Astrocyte of the hippocampus (primary cell): ENCODE measurements at places on chromosomes 4 and X.

DNA sequence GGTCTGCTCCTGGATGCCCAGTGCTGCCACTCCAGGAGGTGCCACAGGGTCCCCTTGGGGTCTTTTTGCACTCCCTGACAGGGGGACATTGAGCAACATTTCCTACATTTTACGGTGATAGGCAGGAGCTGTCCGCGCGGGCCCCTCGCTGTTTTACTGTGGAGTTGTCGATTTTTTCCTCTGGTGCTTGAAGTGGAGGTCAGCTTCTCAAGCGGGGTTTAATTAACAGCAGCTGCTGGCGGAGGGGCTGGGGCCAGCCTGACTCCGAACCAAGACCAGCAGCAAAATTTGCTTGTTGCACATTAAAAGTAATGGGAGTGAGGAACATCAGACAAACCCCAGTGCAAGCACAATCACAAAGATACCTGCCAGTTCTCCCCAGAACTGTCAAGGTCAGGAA lies 13.2 kb upstream of the SH3TC1 start:
- no peak for DNase-seq

DNA sequence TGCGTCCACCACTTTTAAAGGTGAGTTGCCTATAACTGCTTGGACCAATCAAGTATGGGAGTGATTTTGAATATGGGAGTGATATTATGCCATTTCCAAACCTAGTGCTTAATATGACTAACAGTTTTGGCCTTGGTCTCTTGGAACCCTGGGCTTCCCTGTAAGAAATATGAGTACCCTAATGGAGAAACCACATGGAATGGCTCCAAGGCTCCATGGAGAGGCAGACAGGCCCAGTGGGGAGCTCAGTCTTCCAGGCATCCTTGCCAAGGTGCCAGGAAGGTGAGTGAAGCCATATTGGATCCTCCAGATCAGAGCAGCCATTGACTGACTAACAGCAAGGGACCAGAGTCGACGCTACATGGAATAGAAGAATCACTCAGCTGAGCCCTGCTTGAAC lies 53.2 kb downstream of the MAML3 start:
- DNase-seq, result no peak

GRCh38 chrX:119729408-119730201 lies 28.8 kb upstream of the SOWAHD start:
- peak; percentile 66 for DNase-seq

DNA sequence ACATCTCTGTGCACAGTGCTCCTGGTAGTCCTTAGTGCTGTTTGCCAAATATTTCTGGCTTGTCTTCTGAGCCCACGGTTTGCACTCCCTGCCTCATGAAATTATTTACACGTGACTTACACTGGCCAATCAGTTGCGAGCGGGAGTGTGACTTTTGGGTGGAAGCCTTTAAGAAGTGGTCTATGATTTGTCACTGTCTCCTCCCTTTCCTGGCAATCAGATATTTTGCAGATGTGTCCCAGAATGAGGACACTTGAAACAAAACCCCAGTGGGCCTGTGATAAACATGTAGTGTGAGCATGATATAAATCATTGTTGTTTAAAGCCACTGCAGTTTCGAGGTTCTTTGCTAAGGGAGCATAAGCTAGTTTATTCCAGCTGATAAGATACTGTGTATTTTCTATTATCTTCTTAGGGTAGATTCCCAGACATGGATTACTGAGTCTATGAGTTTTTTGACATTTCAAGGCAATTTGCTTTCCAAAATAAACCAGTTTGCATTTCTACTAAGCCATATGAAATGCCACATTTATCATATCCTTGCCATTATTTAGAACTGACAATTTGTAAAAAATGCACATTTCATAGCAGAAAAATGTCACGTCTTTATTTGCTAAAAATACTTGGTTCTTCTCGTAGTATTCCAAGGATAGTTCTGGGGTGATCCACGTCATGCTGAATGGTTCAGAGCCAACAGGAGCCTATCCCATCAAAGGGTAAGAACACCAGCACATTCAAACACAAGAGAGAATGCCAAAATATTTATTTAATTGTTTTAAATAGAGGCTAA lies 12.0 kb downstream of the BST1 start:
- DNase-seq, result peak; percentile 66

- no peak for DNase-seq
These were observed 799 bp downstream of the XPNPEP2 start for GRCh38 chrX:129739578-129739977.

- no peak for DNase-seq
These were observed 92.8 kb downstream of the TAB3 start for GRCh38 chrX:30795981-30796958.

- no peak for DNase-seq
These were observed 5.9 kb upstream of the HSD17B10 start for GRCh38 chrX:53440101-53440500.

- no peak for DNase-seq
These were observed 8.5 kb downstream of the RAPGEF2 start for GRCh38 chr4:159111416-159111815.

DNA sequence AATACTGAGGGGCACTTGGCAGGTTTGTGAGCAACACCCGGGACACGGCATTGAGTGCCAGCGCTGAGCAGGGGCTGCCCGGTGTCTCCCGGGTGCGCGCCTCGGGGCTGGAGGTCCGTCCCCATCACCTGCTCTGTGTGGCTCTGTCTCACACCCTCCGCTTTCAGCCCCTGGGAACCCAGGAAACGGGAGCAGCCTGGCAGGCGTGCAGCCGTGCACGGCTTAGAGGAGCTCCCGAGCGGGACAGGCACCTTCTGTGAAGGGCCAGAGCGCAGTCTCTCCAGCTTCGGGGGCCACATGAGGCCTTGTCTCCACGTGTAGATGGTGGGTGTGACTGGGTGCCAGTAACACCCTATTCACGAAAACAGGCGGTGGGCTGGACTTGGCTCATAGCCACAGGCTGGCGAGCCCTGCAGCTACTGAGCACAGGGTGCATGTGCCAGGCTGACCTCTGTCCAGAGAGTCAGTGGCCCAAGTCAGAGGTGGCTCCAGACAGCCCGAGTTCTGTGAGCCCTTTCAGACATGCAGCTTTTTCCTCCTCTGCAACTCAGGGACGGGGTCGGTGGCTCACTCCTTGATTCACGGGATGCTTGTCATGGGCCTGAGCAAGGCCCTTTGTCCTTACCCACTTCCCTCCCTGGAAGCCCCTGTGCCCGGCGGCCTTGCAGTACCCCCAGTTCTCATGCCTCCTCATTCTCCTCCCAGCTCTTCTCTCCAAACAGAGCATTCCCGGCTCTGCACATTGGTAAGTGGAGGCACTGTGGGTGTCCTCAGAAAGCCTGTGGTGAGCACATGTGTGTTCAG lies 23.5 kb downstream of the UVSSA start:
- no peak for DNase-seq

DNA sequence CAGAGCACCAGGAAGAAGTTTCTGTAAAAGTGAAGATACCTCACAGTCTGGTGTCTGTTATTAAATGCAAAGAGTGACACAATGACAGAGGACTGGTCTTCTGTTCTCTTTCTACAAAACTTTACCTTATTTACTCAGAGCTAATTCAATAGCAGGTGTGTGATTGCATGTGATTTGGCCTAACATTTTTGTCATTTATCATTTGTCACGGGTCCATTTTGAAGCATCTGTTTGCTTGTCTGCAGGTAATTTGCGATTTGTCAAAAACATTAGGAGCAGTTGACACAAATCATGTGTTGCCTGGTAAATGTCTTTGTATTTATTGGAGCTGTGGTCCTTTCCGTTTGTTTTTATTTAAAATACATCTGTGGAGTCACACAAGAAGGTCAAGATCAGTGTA lies 1232.4 kb downstream of the STIM2 start:
- no peak for DNase-seq

GRCh38 chrX:139554376-139554775 lies 23.8 kb downstream of the F9 start:
- no peak for DNase-seq

- DNase-seq, result peak; percentile 50
These were observed 13.3 kb downstream of the CETN2 start for GRCh38 chrX:152817078-152817764.

DNA sequence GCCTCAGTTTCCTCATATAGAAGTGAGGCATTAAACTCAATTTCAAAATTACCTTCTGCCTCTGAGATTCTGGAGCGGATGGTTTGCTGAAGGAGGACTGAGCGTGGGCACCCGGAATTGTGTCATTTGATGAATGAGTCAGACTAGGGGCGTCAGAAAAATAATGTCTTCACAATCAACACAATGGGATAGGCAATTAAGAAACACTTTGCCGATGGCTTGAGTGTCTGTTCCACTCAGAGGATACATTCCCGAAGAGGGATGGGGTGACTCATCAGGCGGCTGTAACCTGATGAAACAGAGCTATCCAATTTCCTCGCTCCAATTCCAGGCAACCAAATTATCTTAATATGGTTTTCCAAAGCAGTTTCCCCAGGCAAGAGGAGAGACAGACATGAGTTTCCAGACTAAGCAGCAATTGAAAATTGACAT lies 1.2 kb upstream of the CHRNA9 start:
- peak; percentile 80 for DNase-seq

DNA sequence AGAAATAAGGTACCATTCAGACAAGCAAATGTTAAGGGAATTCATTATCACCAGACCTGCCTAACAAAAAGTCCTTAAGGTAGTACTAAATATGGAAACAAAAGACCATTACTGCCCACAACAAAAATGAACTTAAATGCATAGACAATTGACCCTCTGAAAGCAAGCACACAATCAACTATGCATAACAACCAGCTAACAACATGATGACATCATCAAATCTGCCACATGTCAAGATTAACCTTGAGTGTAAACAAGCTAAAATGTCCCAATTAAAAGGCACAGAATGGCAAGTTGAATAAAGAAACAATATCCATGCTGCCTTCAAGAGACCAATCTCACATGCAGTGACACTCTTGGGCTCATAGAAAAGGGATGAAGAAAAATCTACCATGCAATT lies 160.7 kb upstream of the CPXCR1 start:
- DNase-seq, result no peak

GRCh38 chr4:665751-666435 lies 8.2 kb downstream of the ATP5ME start:
- DNase-seq, result no peak
